NCI-H2081 (cell line): ENCODE measurements at places on chromosomes 4 and X.

DNA sequence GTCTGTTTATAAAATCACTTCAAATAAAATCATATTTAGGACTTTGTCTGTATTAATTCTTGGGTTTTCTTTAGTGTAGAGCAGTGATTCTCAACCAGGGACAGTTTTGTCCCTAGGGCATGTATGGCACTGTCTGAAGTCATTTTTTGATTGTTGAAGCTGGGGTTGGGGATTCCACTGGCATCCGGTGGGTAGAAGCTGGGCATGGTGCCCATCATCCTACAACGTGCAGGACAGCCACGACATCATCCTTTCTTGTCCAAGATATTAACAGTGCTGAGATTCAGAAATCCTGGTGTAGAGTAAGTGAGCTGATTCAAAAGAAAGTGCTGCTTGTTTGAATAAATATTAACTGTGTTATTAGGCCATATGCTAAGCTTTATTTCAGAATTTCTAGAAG, 28.6 kb downstream of the DCLK2 start:
- DNase-seq = no peak

DNA sequence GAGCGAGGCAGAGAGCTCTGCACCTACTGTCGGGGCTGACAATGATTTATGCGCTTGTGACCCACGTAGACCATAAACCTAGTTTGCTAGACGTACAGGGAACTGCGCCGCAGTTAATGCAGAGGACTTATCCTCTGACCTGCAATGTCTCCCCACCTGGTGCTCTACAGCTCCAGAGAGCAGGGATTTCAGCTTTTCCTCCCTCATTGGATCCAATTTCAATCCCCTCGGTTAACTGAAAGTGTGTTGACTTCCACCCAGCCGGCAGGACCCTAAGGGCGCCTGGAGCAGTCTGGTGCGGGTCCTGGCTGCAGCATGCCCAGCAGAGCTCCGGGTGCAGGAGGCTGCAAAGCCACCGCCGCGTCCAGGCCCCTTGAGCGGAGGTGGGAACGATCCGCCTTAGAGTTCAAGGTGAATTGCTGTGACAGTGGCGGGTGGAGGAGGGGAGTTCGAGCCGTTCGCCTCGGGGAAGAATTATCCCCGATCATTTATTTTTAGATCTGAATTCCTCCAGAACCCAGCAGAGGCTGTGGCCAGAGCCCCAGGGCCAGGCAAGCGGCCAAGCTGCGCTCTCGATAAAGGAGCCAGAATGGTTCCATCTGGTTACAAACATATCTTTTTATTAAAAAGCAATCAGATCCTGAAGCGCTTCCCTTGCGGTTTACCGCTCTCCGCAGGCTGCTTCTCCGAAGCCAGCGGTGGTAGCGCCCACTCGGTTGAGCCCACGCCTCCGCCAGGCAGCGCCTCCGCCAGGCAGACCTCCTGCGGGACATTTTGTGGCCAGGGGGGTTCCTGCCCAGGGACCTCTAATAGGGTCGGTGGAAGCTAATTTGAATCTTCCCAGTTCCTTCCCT, 66.0 kb downstream of the FBXO8 start:
- no peak for DNase-seq

DNA sequence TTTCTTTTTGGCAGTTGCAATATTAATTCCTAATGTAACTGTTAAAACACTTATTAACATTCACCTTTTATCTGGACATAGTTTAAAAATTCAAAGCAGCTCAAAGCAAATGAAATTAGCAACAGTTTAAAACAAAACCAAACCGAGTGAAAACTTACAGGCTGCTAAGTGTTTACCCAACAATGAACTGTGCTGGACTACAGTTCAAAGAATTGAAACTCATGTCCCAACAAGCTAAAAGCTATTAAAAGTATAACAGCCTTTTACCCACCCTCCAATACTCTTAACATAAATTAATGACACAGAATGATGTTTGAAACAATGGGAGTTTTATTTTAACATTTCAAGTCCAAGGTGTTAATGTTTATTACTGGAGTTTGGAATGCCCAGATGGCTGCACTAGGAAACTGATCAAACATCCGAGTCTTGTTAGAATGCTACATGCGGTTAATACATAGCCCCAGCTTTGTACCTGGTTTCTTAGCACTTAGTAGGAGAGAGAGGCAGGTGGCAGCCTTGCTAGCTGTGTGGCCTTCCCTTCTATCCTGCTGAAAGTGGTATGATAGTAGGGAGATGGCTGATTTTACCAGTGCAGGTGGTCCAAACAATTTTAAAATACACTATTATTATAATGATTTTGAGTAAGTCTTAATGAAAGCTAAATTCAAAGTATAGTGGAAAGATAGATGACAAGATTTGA, 21.1 kb upstream of the FRYL start:
- no peak for DNase-seq

GRCh38 chr4:90570615-90571014, 443.4 kb downstream of the CCSER1 start:
- no peak for DNase-seq

GRCh38 chrX:41389311-41389888, 55.4 kb downstream of the DDX3X start:
- no peak for DNase-seq

- no peak for DNase-seq
Observed at GRCh38 chrX:42825201-42825600, 47.2 kb upstream of the PPP1R2C start.

DNA sequence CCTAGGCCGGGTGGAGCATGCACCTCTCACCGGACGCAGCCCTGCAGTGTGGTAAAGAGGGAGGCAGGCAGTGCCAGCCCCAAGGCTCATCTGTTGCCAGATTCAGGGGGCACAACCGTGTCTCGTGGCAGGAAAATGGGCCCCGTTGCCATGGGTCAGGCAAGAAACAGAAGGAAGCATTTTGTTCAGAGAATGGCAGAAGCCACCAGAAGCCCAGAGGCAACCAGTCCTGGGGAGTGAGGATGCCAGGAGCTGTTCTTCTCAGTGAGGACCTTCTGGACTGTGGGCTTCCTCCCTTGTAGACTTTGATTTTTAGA, 12.5 kb upstream of the UVSSA start:
- DNase-seq = no peak

GRCh38 chr4:1676605-1677525, 7.2 kb downstream of the FAM53A start:
- no peak for DNase-seq

DNA sequence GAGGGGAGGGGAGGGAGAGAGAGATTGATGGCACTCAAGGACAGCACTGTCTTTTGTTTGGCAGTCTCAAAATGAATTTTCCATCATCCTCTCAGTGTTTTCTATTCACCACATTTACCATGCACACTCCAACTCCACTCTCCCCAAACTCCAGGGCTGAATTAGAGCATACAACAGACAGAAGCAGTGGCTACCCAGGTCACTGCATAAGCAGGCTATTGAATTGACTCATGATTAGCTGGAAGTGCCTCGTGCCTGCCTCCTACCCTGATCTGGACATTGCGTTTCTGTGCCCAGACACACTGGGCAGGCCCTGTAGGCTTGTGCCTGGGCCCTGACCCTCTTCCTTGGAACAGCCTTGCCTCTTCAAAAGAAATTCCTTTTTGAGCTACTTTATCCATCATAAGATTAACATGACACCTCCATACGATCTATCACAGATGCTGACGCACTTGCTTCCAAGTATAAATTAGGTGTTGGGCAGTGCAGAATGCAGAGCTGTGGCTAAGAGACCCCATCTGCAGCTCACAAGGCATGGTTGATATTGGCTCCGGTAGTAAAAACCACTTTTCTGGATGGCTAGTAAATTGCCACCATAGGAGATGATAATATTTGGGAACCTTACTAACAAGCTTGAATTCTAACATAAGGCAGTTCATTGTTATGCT, 752.9 kb downstream of the RPA4 start:
- DNase-seq = no peak

DNA sequence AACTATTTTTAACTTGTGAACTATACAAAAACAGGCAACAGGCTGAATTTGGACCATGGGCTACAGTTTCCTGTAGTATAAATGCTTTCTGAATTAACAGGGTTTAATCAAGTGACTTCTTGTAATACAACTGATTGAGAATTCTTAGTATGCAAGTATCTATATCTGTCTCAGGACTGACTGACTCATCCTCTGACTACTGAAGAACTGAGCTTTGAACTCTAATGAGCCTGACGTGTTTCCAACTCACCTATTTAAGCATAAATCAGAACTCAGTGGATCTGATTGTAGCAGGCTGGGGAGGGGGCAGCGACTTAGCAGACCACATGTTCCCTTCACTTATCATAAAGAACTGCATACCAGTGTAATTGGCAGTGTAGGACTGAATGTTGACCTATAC, 7.8 kb downstream of the SPATA4 start:
- DNase-seq = no peak

- DNase-seq = no peak
Observed at GRCh38 chr4:8898419-8898818, 26.8 kb upstream of the HMX1 start.

DNA sequence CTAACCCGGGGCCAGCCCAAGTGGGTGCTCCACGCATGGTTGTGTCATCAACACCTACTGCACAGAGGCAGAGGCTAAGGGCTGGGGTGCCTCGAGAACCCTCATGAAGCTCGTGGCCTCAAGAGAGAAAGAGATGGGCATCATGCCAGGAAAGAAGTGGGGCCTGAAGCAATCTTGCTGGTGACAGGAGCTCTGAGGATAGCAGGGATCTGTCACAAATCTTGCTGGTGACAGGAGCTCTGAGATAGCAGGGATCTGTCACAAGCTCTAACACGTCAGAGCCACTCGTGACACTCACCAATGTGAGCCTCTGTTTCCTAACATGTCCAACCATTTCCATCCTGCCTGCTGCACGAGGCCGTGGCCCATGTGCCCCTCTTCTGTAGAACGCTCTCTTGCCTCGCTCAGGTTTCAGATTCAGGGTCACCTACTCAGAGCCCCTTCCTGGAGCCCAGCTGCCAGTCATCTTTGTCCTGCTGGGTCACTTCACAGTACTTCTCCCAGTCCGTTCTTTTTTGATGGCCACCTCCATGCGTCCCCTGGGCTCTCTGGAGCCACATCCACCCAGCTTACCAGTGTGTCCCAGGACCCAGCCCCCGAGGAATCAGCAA, 21.1 kb downstream of the PNMA6E start:
- no peak for DNase-seq

DNA sequence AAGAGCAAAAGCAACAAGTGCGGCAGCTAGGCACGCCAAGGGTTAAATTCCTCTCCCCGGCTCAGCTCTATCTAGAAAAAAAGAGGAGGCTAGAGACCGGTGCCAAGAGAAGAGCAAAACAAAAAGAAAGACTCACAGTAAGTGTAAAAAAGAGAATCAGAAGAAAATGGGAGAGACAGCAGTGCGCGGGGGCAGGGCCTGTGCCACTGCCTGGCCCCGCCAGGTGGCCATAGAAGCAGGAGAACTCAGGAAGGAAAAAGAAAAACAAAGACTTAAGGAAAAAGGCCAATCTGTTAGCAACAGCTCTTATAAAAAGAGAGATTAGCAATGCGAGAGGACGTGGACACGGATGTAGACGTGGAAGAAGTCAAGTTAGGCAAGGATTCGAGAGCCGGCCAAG, 3.2 kb downstream of the ACOX3 start:
- DNase-seq = no peak

- DNase-seq = peak; percentile 44
Observed at GRCh38 chr4:48290146-48290772, 20.6 kb upstream of the TEC start.

DNA sequence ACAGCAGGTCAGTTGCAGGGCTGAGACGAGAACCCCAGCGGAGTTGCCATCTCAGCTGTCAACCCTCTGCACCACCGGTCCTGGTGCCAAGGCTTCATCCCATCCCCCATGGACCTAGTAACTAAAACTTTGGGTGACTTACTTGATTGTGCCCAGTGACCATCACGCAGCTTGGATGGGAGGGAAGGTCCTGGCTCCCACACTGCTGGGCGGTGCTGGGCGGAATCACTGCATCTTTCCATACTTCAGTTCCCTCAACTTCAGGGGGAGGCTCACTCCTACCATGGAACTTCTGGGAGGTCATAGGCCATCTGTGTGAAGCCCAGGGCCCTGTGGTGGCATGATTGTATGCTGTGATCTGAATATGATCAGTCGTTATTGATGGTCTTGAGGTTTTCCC, 26.2 kb upstream of the JAKMIP1 start:
- no peak for DNase-seq

DNA sequence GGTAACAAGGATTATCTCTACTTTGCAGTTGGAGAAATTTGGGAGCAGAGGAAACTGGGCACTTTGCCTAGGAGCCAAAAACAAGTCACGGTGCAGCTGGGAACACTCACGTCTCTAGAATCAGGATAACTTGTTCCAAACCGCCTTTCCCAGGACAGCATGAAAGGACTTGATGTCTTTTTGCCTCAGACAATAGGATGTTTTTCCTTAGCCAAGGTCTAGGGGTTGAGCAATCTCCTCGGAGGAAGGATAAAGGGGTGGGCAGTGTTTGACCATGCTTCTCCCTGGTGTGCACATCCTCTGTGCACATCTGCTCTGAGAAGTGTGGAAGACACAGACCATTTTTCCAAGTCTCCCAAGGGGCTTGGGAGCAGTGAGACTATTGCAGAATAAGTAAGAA, 1.7 kb upstream of the SPARCL1 start:
- DNase-seq = no peak

DNA sequence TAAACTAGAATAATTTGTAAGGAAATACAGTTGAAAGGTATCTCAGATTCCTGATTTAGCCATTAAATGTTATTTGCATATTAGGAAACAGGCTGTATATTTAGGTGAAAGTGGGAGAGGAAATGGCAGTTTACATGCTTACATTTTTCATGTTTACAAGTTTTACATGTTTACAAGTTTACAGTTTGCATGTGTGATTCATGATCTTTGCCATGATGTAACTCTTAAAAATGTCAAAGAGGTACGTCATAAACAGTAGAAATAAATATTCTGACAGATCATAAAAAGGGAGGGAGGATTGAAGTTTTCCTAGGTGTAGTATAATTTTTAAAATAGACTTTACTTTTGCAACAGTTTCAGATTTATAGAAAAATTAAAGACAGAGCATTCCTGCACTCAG, 45.7 kb downstream of the KDM6A start:
- no peak for DNase-seq

DNA sequence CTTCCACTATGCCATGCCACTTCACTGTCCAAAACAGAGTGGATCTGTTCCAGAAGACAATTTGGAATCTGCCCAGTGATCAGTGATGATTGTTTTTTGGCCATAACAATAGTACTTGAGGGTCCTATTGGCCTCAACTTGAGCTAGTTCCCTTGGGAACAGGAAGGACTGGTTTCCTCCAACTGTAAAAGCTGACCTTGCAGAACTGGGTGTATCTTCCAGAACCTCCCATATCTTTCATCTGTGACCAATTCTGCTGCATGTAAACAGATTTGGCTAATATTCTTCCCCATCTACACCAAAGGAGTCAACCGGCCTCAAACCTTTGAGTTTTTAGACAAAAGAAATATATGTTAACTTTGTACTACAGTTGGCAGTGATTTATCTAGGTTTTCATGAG, 165.1 kb upstream of the TRPC5 start:
- no peak for DNase-seq

GRCh38 chr4:87179751-87180150, 40.7 kb downstream of the KLHL8 start:
- no peak for DNase-seq
